ENCODE measurements at places on chromosomes 16 and 17.
A peak's percentile ranks its signal among the peaks of the same experiment; 100 is the strongest.

DNA sequence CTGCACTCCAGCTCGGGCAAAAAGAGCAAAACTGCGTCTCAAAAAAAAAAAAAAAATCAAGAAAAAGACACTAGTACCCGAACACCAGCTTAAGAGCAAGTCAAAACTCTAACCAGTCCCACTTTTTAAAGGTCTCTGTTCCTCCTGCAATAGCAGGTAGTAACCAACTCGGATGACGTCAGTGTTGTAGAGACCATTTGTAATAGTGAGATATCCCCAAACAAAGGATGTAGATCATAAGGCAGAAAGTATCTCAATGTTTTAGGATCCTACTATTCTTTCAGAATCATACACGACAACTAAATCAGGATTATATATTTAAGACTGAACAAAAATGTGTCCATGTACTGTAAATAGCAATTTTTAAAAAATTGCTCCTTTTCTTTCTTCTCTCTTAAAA lies 2.4 kb downstream of the JPT1 start:
- DNase-seq = no peak

GRCh38 chr17:69473841-69474831 lies 59.6 kb downstream of the MAP2K6 start:
- DNase-seq = no peak

- no peak for DNase-seq
Measured at GRCh38 chr17:80614332-80615047, 69.9 kb downstream of the RPTOR start.

- no peak for DNase-seq
Measured at GRCh38 chr17:76191896-76192295, 48.4 kb downstream of the RNF157 start.

- no peak for DNase-seq
Measured at GRCh38 chr17:37206299-37206698, 169.5 kb upstream of the C17orf78 start.

- DNase-seq = no peak
Measured at GRCh38 chr16:2825906-2826305, 4.2 kb upstream of the ZG16B start.

DNA sequence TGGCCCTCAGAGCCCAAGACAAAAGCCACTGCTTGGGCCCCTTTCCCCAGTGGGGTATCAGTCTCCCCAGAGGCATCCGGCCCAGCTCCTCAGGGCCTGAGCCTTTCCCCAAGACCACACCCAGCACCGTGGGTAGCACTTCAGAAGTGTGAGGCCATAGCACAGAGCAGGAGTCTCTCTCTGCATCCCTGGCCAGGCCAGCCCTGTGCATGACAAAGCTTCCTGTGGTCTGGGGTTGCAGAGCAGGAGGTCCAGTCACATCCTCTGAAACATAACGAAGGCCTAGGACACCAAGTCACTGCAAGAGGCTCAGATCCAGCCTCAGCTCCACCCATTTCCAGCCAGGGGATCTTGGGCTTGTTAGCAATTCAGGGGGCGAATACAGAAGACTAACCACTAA lies 56.8 kb upstream of the ZNF423 start:
- no peak for DNase-seq

DNA sequence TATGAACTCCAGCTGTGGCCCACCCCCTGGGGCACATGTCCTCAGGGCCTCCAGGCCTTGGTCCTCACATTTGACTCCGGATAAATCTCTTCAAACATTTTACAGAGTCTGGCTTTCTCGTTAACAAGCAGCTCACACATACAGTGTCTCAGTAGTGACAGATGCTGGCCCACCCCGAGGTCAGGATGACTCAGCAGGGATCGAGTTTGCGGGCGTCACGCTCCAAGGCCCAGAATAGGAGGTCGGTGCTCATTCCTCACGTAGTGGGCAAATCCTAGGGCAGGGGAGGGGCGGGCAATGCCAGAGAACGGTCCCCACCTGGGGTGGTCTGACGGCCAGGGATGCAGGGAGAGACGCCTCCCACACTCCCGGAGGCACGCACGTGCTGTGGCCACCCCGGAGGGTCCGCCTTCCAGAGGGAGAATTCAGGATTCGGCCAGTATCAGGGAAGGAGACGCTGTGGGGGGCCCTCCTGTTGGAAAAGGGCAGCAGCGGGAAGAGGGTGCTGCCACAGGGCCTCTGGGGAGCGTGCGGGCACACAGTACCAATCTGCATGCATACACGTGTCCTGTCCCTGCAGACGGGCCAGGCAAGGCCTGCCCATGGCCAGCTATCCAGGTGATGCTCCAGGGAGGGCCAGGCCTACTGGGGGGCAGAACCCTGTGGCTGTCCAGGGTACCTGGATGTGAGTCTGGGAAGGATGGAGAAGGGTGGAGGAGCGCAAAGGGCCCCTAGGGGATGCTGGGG lies 8.6 kb downstream of the SLC7A5 start:
- no peak for DNase-seq

- DNase-seq = no peak
Measured at GRCh38 chr17:80389011-80389995, 25.7 kb upstream of the ENDOV start.

GRCh38 chr17:7233701-7234082 lies 625 bp downstream of the DVL2 start:
- no peak for DNase-seq

- no peak for DNase-seq
Measured at GRCh38 chr17:15475631-15476354, 8.4 kb upstream of the CDRT4 start.

- no peak for DNase-seq
Measured at GRCh38 chr16:70437017-70437581, 1.8 kb downstream of the ST3GAL2 start.

DNA sequence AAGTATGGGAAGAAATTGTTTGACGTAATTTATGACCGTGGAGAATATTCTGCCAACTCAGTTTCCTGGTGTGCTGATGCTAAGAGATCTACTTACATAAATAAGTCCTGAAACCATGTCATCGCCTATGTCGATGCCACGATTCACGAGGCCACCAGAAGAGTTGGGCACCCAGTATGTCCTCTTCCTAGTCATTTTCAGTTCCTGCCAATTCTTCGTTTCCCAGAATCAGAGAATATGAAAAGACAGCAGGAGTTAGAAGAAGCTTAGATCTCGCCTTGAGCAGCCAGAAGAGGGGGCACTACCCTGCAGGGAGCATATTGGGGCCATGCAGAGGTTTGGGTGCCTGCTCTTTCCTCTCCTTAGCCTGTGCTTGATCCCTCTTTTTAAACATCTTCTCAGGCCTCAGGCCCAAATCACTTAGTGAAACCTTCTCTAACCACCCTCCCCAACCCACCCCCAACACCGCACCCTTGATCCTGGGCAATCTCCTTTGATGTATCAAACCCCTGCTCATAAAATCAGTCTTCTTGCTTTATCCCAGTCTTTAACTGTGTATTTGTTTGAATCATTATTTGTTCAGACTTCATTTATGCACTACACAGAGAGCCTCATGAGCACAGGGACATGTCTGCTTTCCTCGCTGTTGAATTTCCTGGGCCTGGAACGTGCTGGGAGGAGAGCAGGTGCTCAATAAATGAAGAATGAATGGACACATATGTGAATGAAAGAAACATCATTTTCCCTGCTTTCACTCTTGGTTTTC lies 12.2 kb upstream of the LONP2 start:
- peak; percentile 17 for DNase-seq

DNA sequence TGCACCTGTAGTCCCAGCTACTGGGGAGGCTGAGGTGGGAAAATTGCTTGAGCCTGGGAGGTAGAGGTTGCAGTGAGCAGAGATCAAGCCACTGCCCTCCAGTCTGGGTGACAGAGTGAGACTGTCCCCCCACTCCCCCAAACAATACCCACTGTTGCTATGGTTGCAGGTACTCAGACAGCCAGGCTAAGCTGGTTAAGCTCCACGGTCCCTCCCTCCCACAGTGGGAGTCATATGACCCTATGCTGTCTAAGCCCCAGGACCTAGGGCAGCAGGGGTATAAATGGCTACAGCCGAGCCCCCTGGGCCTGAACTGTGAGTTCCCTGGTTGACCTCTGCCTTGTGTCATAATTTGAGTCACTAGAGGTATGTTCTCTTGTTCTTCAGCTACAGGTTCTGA lies 15.9 kb upstream of the RPRML start:
- DNase-seq = no peak

DNA sequence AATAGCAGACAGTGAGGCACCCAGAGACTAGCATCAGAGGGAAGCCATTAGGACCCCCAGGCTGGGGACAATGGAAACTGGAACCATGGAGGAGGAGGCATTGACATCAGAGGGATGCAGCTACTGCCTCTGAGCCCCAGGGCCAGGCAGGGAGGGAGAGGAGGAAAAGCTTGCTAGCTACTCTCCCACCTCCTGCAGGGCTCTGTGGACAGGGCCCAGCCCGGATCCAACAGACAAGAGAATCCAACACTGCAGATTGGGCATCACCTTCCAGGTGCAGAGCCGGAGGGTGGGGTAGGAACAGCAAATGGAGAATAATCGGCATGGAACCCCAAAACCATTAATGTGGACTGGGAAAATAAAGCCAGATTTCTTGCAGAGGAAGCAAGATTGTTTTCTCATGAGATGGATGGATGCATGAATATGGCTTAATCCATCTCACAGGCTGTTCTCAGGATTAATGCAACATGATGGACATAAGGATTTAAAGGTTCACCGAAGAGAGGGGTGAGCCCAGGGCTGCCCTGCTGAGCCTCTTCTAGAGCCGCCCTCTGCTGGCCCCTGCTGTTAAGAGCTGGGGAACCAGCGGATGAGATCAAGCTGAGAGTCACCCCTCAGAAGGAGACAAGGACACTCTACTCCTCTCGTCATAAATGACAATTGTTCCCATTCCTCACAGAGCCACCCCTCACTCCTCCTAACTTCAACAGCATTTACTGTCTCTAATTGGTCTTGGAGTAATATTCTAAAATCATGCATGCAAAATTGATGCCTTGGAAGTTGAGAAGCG lies 48.8 kb downstream of the DNAH3 start:
- DNase-seq = no peak

- DNase-seq = no peak
Measured at GRCh38 chr17:37720989-37721388, 23.9 kb downstream of the HNF1B start.

DNA sequence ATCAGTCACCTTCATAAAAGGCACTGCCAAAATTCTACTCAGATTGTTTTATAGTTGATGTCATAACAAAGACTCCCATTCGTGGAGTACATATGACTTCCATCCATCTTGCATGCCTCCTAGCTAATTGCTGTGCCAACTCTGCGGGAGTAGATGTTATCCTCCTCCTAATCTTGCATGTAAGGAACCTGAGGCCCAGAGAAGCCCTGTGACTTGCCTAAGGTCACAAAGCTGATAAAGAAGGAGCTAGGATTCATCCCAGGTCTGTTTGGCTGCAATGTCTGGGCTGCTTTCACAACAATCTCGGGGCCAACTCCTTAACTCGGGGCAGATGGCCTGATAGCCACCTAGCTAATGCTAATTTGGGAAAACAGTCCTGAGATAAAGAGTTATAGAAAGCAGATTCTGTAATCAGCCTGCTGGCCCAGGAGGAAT lies 87.3 kb downstream of the YPEL2 start:
- DNase-seq = no peak

DNA sequence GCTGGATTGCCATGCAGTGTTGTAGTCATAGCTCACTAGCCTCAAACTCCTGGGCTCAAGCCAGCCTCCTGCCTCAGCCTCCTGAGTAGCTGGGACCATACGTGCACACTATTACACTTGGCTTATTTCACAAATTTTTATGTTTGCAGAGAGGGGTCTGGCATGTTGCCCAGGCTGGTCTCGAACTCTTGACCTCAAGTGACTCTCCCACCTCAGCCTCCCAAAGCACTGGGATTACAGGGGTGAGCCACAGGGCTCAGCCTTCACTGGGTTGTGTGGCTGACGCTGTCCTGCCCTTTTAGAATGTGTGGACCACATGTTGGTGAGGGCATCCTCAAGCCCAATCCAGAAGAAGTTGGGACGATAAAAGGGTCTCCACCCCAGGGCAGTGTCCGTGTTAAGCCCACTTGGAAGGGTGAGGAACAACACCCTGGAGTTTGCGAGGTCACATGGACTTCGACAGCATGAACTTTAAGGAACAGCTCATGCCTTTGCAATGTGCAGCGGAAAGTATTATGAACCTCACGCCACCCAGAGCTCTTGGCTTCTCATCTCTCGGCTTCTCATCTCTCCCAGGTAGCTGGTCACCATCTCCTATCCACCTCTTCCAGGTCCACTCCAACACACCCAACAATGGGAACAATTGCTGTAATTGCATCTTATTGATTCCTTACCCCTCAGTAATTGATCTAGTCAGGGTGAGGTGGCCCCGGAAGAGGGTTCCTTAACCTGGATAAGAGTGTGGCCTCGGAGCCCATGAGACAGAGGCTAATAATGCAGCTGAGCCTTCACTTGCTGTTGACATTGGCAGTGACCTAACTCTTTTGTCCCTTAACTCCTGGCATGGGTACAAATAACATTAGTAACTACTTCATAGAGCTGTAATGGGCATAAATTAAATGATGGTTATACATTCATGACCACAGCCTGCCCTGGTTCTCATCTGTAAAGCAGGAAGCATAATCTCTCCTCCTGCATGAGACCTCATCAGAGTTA lies 6.7 kb downstream of the FOXL1 start:
- DNase-seq = no peak

- no peak for DNase-seq
Measured at GRCh38 chr17:63113167-63113566, 147.1 kb downstream of the TANC2 start.

GRCh38 chr16:26961459-26961858 lies 105.3 kb upstream of the C16orf82 start:
- no peak for DNase-seq

DNA sequence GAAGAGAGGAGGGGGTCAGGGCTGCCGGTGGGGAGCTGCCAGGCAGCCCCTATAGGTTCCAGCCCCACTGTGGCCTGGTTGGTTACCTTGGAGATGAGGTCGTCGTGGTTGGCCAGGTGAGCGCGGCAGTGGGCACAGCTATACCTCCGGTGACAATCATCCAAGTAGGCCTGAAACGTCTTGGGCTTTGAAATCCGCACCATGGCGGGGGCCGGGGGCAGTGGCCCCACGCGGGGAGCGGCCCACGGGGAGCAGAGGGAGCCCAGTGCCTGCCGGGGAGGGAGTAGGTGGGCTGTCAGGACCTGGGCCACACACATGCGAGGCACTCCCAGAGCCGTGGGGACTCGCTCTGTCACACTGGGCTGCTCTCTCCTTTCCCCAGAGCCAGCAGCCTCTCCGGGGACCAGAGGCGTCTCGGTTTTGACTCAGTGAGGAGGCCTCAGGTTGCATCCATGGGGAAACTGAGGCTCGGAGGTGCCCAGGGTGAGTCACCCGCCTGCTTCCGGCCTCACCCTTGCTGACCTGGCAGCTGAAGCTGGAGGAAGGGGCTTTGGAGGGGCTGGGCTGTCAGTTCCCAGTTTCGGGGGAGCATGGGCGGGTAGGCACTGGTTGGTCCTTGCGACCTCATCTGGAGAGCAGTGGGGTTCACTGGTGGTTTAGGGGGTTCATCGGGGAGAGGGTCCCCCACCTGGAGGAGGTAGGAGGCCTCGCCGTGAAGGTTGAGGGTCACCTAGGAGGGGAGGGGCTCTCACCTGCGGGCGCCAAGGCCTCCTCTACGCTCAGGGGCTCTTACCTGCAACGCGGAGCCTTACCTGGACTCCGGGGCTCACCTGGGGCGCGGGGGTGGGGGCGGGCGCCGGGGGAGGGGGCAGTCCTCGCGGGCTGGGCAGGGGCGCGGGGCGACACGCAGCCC lies 591 bp downstream of the YPEL3 start:
- DNase-seq = no peak

GRCh38 chr17:751269-752001 lies 629 bp downstream of the GEMIN4 start:
- no peak for DNase-seq

- DNase-seq = no peak
Measured at GRCh38 chr17:56735842-56736241, 97.9 kb downstream of the C17orf67 start.
